ENCODE measurements at places on chromosomes 2 and 18.

GRCh38 chr2:187499941-187500532 is 52.0 kb upstream of the CALCRL start:
- peak; percentile 79 for ATAC-seq

DNA sequence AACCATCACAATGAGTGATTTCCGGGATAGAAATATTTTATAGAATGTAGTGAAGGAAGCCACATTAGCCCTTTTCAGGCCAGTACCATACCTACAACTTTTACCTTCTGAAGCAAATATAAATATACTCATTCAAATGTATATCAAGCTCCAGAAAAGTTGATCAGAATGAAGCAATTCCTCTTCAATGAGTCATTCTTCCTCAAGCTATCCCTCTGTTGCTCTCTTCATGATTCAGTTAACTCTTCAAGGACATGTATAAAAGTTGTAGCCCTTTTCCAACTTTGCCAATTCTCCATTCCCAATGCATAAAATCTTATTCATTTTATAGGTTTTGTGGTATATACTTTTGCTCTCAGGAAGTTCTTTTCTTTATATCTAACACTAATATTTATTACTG is 242.1 kb upstream of the RGPD4 start:
- ATAC-seq = no peak

DNA sequence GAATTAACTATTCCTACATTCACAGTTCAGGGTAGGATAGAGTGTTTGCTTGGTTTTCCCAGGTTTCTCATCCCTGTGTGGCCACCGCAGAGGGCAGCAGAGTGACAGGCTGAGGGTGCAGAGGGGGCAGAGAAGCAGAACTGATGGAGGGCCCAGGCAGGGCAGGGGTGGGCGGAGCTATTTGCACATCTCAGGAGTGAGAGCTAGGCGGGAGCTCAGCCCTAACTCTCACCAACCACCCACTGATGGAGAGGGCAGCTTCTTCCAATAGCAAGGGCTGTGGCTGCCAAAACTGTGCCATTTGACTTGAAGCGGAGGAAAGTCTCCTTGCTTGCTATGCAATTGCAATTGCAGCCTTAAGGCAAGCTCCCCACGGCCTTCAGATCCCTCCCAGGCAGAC is 12.0 kb upstream of the DARS1 start:
- no peak for ATAC-seq

- no peak for ATAC-seq
These were observed 87.7 kb upstream of the MYO3B start for GRCh38 chr2:170090229-170090628.

DNA sequence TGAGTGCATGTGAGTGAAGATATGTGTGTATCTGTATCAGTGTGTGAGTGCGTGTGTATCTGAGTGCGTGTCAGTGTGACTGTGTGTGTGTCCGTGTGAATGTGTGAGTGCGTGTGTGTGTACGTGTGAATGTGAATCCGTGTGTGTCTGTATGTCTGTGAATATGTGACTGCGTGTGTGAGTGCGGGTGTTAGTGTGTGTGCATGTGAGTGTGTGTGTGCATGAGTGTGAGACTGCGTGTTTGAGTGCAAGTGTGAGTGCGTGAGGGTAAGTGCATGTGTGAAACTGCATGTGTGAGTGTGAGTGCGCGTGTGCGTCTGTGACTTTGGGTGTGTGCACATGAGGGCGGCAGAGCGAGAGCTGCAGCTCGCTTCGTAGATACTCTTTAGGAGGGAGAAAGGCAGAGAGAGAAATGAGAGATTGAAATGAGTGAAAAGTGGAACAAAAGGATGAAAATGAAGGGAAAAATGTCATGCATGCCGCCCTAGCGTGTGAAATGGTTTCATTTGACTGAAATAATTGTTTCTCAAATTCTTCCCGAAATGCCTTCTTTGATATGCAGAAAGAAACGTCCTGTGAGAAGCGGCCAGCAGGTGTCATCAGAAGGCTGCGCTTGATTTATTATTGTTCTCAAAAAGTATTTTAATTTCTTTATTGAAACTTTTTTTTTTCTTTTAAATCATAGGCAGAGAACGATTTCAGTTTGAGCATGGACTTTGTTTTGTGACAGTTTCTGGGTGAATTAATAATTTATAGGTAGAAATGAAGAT is 25.6 kb downstream of the ZNF407 start:
- ATAC-seq = no peak

- ATAC-seq = no peak
These were observed 272.2 kb upstream of the ID2 start for GRCh38 chr2:8409461-8410260.

- peak; percentile 22 for ATAC-seq
These were observed 148.3 kb downstream of the KLHL29 start for GRCh38 chr2:23533338-23533695.

- ATAC-seq = no peak
These were observed 37.5 kb downstream of the ITGB1BP1 start for GRCh38 chr2:9385841-9386240.

GRCh38 chr2:109636317-109636716 is 22.2 kb downstream of the SOWAHC start:
- peak; percentile 52 for ATAC-seq

- ATAC-seq = no peak
These were observed 3.2 kb upstream of the EHD3 start for GRCh38 chr2:31230751-31231150.

- ATAC-seq = no peak
These were observed 392.8 kb downstream of the TSN start for GRCh38 chr2:122148128-122148767.

DNA sequence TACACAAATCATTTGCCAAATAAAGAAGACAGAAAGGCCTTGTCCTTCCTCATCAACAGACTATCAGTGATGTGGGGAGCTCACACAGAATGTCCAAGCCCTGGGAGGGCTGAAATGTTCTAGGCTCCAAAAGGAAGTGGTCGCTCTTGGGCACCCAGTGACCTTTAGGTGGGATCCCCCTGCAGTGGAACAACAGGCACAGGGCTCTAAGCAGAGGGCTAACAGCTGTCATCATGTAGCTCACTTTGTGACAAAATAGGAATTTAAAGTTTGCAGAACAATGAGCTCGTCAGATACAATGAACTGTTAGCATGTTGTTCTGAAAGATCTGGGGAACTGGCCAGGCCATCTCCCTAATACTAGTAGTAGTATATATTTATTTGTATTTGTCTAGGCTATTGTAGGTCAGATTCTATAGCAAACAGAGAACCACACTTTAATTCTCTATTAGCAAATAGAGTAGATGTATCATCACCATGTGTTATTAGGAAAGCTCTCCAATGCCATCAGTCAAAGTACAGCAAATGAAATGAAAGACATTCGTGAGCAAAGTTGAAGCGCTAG is 151.5 kb upstream of the MAP3K20 start:
- ATAC-seq = no peak

DNA sequence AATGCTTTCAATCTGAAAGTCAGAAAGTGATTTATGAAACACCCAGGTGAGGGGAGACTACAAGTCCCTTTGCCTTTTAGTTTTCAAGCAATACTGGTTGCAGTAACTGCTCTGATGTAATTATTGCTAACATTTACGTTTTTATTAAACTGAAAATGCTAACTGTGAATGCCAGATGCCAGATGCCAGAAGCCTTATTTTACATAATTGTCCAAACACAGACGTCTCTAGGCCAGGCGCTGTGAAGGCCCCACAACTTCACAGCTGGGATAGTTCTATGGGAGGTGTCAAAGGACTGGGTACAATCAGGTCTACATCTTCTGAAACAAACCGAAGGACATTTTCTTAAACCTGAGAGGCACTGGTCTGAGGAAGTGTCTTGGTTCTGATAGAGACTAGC is 27.5 kb upstream of the MSGN1 start:
- ATAC-seq = no peak

GRCh38 chr2:77633601-77634000 is 111.4 kb upstream of the LRRTM4 start:
- no peak for ATAC-seq

GRCh38 chr2:149064856-149065630 is 26.5 kb downstream of the LYPD6B start:
- no peak for ATAC-seq

GRCh38 chr2:102266204-102266603 is 45.2 kb upstream of the IL1RL1 start:
- no peak for ATAC-seq

GRCh38 chr2:218857371-218858137 is 2.1 kb upstream of the WNT6 start:
- ATAC-seq = no peak

DNA sequence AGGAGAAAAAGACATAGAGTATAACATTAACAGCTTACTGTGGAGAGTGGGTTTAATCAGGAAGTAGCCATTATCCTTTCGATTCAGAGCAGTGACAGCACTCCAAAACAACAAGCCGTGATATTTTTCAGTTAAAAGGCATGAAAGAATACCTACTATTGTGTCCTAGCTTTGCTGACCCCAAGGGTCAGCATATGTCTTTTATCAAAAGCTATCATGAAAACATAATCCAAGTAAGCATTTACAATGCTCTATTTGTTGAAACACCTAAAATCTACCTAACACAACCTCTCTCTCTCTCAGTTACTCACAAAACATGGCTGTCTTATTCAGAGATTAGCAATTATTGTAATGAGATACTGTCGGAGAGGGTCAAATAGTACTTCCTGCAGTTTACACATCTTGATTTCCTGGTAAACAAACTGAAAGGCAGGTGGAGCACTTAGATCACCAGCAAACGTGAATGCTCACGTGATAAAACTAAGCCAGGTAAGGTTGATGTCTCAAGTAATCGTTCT is 100.0 kb downstream of the BAZ2B start:
- ATAC-seq = peak; percentile 96

GRCh38 chr2:181978351-181979150 is 7.1 kb upstream of the PPP1R1C start:
- peak; percentile 44 for ATAC-seq

- no peak for ATAC-seq
These were observed 44.6 kb downstream of the INHBB start for GRCh38 chr2:120390381-120391055.

- no peak for ATAC-seq
These were observed 1024.1 kb downstream of the TMEM182 start for GRCh38 chr2:103785956-103786355.

DNA sequence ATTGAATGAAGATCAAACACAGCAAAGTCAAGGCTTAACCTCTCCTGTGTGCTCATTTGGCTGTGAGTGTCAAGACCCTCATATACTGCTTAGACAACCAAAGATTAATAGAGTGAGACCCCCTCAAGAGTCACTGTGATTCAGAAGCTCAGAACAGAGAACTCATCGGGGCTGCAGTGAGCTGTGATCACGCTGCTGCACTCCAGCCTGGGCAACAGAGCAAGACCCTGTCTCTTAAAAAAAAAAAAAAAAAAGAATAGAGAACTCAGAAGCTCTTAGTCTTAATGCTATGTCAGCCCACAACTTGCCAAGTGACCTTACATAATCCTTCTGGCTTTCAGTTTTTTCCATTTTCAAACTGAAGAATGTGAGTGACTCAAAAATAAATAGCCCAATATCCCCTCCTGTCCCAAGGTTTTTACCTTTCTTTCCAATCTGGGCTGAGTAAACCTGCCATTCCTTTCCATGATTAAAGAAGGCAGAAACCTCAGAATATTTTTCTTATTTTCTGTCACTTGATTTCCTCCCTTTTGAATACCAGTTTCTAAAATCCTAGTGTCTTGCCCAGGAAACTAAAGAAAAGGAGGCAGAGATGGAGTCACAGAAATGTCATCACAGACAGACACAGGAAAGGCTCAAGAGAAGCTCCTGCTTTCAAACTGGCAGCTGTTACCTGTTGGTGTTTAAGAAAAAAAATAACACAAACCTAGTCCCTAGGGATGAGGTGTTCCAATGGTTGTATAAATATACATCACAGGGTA is 102.4 kb downstream of the CACNB4 start:
- ATAC-seq = no peak

DNA sequence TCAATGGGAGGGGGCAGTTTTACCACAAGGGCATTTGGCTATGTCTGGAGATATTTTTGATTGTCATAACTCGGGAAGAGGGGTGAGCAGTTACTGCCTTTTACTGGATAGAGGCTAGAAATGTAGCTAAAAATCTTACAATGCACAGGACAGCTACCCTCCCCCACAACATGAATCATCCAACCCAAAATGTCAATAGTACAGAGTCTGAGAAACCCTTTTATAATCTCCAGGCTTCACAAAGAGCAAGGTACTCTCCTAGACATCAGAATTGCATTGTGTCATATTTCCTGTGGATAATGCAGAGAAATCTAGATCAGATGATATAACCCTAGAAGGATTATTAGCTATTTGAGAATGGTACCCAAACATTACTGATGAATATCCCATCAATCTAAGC is 277.1 kb upstream of the NRP2 start:
- peak; percentile 39 for ATAC-seq

GRCh38 chr2:23563673-23564614 is 179.0 kb downstream of the KLHL29 start:
- peak; percentile 73 for ATAC-seq

GRCh38 chr2:74917702-74918619 is 40.5 kb upstream of the POLE4 start:
- peak; percentile 21 for ATAC-seq

DNA sequence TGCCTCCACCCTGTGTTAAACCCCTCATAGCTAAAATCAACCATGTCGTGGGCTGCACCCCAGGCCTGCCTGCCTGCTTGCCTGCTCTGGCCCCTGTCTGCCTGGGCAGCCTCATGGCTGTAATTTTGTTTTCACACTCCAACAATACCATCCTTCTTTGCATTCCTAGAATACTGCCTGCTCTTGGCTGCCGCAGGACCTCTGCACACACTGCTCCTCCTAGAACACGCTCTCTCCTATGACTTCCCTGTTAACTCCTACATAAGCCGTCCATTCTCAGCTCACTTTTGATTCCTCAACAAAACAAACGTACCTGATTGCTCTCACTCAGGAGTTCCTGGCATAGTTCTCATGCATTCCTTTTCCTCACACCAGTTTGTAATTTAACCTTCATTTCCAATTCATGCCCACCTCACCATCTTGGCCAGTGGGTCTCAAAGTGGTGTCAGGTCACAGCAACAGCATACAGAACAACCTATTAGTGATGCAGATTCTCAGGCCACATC is 2.5 kb downstream of the UXS1 start:
- no peak for ATAC-seq

DNA sequence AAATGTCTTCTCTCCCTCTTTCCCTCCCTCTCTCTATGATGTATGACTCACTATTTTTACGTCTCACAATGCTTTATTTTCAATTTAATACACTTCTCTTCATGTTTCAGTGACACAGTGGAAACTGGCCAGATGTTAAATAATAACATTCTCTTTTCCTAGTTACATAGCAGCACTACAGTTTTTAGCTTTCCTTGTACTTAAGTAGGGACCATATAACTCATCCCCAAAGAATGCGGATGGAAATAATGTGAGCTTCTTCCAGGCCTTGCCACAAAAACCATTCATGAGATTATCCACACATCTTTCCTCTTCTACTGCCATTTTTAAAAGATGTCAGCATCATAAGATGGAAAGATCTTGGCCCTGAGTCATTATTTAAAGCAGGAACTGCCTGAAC is 789.4 kb downstream of the LRP1B start:
- no peak for ATAC-seq

- ATAC-seq = no peak
These were observed 4.8 kb upstream of the MRPL44 start for GRCh38 chr2:223952280-223952968.

DNA sequence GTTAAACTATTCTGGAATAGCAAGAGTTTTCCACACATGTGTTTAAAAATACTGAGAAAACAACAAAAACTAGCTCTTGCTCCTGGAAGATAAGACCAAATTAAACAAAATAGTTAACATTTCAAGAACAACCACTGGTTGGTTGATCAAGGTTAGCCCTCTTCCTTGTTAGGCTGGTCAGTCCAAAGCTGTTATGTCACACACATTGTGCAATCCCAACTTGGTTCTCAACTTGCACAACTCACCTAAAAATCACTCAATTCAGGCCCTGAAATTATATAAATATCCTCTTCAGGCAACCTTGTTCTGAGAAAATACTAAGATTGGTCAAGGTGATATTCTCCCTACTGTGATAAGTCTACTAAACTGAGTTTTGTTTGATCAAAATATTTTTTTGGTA is 169.7 kb upstream of the LRP1B start:
- ATAC-seq = no peak
